CD4-positive, alpha-beta T cell treated with Interleukin-17A for 4 hours (primary cell): ENCODE measurements at places on chromosomes 4 and X.
A peak's percentile ranks its signal among the peaks of the same experiment; 100 is the strongest.

GRCh38 chrX:84046403-84046984 is 141.5 kb downstream of the RPS6KA6 start:
- DNase-seq: peak; percentile 38

GRCh38 chrX:97685753-97686152 is 802.0 kb downstream of the RPA4 start:
- DNase-seq: no peak

DNA sequence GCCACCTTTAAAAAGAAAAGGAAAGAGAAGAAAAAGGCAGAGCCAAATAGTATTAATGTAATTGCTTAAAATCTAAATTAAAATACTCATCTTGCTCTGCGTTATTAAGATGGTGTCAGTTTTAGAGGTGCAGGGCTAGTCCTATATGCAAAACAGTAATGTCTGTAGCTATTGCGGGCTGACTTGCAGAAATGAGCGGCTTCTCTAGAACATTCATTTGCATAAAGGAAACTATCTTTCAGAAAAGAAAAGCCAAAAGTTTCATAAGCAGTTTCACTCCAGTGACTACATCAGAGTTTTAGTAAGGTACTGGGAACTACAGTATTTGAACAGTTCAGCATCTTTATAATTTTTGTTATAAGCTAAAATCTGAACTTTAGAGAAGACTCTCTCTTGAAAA is 6.0 kb downstream of the SMAD1 start:
- no peak for DNase-seq

- no peak for DNase-seq
Measured at GRCh38 chr4:3436798-3437581, 4.8 kb upstream of the HGFAC start.

GRCh38 chr4:1722551-1723118 is 1.3 kb downstream of the TACC3 start:
- DNase-seq: no peak

- no peak for DNase-seq
Measured at GRCh38 chr4:121011138-121011537, 61.2 kb downstream of the NDNF start.

DNA sequence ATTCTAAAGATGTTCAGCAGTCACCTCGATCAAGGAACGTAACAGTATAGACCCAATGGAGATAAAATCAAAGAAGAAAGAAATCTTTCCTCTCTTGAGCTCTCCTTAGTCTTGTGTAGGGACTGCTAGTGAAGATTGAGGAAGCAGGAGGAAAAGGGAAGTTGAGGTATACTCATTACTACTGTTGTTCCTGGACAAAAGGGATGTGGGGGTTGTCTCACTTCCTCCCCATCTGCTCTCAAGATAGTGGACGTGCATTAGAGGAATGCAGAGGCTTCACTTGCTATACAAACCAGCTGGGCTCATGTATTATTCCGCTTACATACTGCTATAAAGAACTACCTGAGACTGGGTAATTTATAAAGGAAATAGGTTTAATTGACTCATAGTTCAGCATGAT is 208.9 kb upstream of the ARHGEF9 start:
- DNase-seq: no peak

GRCh38 chr4:119523399-119523798 is 105.2 kb downstream of the PDE5A start:
- no peak for DNase-seq

- no peak for DNase-seq
Measured at GRCh38 chrX:7389576-7389975, 241.6 kb upstream of the PUDP start.

DNA sequence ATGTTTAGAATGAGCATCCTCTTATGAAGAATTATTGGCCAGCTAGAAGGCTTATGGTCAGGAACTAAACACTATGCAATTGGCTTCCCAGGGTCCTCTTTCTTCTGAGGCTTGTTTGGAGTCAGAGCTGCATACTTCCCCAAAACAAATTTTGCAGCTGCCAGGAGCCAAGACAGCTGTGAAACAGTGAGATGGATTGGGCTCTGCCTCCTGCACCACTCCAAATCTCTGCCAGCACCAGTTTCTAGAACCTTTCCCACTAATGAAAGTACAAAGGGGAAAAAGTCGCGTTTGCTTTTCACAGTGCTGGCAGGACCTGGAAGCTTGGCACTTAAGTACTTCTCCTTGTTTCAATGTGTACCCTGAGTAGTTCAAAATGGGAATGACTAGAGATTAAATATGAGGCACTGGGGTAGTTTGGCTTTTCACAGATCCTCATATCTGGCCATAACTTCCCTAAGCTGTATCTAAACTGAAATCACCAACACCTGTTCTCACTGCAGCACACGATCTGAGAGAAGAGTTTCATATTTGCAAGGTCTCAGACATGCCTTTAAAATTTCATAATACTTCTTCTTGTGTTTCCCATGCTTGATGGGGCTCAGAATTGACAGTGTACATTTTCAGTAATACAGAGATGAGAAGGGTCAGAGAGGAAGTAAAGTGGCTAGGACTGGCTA is 20.7 kb upstream of the AR start:
- no peak for DNase-seq

DNA sequence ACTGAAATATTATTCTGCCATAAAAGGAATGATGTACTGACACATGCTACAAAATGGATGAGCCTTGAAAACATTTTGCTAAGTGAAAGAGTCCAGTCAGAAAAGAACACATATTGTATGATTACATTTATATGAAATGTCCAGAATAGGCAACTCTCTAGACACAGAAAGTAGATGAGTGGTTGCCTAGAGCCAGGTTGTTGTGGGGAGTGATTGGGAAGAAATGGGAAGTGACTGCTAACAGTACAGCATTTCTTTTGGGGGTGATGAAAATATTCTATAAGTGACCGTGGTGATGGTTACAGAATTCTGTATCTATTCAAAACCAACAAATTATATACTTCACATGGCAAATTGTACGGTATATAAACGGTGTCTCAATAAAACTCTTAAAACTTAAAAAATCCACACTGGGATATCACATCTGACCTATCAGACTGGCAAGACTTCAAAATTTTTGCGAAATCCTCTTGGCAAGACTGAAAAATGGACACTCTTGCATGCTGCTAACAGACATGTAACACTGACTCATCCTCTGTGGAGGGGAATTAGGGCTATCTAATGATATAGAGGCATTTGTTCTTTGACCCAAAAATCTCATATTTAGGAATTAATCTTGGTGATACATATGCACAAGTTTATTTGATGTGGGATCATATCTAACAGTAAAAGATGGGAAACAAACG is 71.8 kb downstream of the FAM13A start:
- DNase-seq: no peak

GRCh38 chr4:75235359-75235951 is 278.7 kb downstream of the RCHY1 start:
- no peak for DNase-seq

GRCh38 chr4:15240764-15241163 is 187.1 kb upstream of the C1QTNF7 start:
- no peak for DNase-seq

GRCh38 chr4:85210353-85210752 is 243.9 kb upstream of the WDFY3 start:
- DNase-seq: no peak

DNA sequence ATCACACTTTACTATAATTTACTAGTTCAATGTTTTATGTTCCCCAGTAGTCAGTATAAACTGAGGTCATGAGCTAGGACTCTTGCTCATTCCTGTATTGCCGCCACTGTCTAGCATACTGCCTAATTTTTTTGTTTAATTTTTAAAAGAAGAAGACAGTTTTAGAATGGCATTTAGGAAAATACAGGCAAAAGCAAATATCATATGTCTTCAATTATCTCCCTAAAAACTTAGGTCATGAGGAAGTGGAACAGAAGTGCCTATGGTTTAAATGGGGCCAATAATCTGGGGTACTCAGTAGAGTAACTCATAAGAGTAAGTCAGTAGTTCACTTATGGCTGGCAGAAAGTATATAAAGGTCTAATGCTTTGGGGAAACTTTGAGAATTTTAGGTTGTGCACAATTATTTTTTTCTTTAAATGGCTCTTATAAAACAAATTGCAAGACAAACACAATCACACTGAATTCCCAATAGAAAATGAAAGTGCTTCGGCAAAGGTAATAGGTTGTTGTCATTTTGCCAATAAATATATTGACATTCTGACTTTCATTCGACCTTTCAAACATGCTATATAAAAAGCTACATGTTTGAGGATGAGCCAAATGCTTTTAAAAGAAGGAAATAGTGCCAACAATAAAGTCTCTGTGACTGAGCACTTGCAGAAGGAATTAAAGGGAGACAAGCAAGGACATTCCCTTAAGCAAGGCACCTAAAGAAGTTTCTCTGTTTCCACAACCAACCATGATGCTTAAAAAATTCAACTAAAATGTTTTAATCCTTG is 390.1 kb downstream of the PDGFC start:
- no peak for DNase-seq

DNA sequence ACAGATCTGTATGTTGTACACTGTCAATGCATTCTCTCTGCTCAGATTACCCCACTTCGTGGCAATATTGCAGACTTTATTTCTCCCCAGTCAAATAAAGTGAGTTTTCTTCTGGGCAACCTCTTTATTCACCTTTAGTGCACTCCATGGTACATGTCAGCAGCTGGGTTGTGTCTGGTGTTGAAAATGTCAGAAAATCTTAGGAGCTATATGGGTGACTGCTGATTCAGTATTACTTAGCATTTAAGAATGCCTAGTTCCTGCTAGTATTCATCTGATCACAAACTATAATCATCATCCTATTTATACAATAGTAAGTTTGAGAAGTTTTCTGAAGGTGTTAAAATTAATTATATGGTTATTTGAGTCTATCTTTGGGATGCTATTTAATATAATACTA is 112.5 kb downstream of the CFAP299 start:
- DNase-seq: no peak

- no peak for DNase-seq
Measured at GRCh38 chr4:163109967-163110366, 56.7 kb downstream of the NAF1 start.

GRCh38 chr4:173391701-173392100 is 7.2 kb downstream of the SCRG1 start:
- no peak for DNase-seq

GRCh38 chr4:173656898-173657297 is 126.9 kb upstream of the HAND2 start:
- no peak for DNase-seq

GRCh38 chr4:122604146-122604545 is 16.7 kb downstream of the IL21 start:
- no peak for DNase-seq

DNA sequence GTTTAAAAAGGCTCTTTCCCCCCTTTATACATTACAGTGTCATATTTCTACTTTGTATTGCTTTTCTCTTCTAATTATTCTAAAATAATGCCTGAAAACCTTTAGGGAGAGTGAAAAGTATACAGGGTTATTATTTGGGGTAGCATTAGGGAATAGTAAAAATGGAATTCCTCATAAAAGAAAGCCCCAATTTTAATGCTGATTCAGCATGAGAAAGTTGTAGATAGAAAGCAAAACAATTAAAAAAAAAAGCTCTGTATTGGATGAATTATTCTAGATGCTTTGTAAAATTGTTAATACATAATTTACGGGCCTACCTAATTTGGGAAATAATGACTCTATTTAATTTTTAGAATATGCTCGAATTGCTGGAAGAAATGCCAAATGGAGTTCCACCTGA is 92.4 kb downstream of the RS1 start:
- DNase-seq: no peak

DNA sequence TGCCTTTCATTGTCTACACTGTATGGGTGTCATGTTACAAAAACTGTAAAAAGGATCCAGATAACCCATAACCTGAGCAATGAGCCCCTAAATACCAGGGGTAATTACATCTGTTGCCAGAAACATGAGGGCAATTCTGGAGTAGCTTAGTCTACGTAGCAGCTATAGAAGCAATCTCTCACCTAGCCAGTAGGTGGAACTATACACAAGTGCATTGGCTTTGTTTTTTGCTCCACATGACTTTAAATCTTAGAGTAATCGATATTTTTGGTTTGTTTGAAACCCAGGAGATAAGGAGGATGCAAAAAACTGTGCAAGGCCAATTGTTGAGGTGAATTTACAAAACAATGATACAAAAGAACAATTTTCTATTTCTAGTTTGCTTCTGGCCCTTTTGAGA is 57.5 kb downstream of the GPR82 start:
- no peak for DNase-seq

DNA sequence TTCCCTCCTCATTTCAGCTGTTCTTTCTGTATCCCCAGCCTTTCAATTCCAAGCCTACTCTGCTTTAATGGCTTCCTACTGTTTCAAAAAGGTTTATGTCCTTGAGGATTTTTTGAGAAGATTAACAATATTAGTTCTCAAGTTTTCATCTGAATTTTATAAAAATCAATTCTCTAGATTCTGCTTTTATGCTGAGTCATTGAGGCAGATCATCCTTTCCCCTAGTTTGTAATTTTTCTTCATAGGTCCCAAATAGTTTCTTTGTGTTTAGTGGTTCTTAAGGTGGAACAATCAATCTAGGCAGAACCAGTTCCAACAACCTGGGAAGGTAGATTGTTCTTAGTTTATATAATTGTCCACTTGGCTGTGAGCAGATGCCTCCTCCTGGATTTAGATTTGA is 100.1 kb upstream of the NAP1L5 start:
- no peak for DNase-seq

DNA sequence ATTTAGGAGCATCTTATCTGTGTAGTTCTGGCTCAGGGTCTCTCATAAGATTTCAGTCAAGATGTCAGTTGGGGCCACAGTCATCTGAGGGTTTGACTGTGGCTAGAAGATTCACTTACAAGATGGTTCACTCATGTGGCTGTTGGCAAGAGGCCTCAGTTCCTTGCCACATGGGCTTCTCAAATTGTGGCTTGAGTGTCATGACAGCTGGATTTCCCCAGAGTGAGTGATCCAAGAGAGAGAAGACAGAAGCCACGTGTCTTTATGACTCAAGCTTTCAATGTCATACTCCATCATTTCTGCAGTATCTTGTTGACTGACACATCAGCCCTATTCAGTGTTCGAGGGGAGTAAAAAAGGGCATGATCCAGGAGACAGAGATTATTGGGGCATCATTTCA is 131.3 kb upstream of the AP1S2 start:
- DNase-seq: no peak

- no peak for DNase-seq
Measured at GRCh38 chr4:124941267-124941666, 228.7 kb upstream of the ANKRD50 start.

DNA sequence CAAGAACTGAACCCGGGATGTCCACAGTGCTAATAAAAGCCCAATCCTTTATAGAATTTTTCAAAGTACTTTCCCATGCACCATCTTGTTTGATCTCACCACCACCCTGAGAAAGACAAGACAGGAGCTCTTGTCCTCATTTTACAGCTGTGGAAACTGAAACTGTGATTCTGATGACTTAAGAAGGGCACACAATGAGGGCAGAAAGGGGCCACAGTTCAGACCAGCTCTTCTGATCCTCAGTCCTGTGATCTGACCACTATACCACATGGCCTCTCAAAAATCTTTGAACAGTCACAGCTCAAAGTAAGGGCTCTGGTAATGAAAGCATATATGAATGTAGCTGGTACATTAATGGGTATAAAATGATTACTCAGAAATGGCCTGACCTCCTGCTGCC is 127.3 kb upstream of the CPEB2 start:
- no peak for DNase-seq

- no peak for DNase-seq
Measured at GRCh38 chrX:118480172-118480571, 15.4 kb upstream of the DOCK11 start.

- peak; percentile 36 for DNase-seq
Measured at GRCh38 chrX:56766554-56767347, 37.7 kb downstream of the NBDY start.
